ENCODE measurements at places on chromosomes 13 and 19.

- no peak for DNase-seq
These were observed 357.2 kb downstream of the DLEU7 start for GRCh38 chr13:50485979-50486935.

DNA sequence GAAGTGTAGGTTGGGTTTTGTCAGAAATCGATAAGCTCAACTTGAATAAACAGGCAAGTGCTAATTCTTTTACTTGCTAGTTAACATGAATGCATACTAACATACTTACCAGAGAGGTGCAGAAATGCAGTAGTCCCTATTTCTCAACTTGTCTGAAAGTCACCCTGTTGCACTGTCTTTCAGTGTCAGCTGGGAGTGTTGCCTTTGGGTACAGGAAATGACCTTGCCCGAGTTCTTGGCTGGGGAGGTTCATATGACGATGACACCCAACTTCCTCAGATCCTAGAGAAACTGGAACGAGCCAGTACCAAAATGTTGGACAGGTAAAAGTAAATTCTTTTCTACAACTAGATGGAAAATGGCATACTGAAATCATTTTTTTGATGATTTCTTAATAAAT lies 103.5 kb upstream of the AKAP11 start:
- no peak for DNase-seq

DNA sequence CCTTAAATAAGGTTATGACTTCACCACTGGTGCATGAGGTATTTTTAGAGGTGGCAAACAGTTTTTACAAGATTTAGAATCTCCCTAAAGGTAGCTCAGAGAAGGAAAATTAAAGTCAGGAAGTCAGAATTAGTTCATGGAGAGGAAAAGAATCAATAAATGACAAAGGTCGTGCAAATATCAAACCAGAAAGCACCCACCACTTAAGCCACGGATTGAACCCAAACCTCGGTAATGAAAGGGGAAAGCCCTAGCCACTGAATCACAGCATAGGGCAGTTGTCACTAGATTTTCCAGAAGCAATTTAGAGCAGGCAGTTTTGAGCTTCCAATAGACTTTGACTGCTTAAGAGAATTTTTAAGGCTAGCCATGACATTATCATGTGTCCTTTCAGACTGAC lies 1590.4 kb downstream of the SLITRK1 start:
- no peak for DNase-seq

- DNase-seq, result no peak
These were observed 134.5 kb downstream of the PTPRS start for GRCh38 chr19:5205937-5206750.

- DNase-seq, result no peak
These were observed 17.6 kb downstream of the RANBP3 start for GRCh38 chr19:5960005-5961001.

- no peak for DNase-seq
These were observed 15.5 kb upstream of the SLC7A10 start for GRCh38 chr19:33241091-33241529.

DNA sequence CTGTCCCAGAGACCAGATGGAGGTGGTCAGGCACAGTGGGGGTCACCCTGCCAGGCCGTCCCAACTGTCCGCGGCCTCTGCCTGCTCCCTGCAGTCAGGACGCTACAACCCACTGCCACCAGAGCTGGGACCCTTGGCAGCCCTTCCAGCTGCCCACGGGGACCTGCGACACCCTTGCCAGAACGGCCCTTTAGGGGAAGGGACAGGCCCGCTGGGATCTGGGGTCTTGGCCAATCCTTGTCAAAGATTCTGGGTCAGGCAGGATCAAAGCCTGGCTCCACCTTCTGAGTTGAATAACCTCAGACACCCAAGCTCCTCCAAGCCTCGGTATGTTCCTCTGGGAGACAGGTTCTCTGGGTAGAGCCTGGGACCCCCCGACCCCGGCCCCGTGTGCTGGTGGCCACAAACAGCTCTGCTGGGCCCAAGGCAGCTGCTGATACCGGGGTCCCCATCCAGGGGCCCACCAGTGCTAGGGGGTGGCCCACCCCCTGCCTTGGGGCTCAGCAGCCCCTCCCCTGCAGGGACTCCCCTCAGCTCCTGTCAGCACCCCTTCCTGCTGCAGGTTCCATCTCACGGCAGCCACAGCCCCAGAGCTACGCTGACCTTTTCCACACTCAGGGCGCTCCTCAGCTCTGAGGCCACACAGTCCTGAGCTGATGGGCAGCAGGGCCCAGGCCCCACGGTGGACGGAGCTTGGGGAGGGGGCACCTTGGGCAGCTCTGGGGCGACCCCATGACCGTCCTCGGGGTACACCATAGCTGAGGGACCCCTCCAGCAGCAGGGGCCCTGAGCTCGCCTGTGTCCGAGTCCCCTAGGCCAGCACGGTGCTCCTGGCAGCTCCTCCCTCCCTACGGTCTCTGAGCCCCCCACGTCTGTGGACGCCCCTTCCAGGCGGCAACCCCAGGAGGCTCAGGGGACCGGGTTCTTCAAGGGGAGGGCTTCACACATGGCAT lies 18.4 kb downstream of the SBNO2 start:
- DNase-seq, result no peak

Measured in CD4-positive, alpha-beta T cell (primary cell).